ENCODE measurements at places on chromosomes 13 and 19.

DNA sequence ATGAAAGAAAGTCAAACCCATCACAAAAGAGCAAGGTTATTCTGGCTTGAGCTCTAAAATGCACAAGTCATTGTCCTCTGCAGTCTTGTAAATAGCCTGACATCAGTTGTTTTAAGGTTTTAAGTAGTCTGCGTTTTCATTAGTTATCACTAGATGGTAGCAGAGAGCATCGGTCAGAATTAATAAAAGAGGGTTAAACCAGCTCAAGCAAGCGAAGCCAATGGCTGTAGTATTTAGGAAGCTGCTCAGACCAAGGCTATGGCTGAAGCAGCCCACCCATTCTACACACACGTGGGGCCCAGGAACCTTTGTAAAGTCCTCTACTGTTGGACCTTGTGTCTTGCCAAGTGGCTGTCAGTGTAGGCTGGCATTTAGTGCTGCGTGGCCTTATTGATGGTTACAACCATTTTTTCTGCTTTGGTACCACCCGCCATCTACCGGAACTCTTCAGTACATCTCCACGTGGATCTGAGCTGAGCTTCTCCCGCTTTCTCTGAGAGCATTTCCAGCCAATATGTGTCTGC is 13.3 kb upstream of the ZNF57 start:
- peak; percentile 84 for DNase-seq

- peak; percentile 57 for DNase-seq
These were observed 61.1 kb downstream of the ZNF431 start for GRCh38 chr19:21202865-21203494.

DNA sequence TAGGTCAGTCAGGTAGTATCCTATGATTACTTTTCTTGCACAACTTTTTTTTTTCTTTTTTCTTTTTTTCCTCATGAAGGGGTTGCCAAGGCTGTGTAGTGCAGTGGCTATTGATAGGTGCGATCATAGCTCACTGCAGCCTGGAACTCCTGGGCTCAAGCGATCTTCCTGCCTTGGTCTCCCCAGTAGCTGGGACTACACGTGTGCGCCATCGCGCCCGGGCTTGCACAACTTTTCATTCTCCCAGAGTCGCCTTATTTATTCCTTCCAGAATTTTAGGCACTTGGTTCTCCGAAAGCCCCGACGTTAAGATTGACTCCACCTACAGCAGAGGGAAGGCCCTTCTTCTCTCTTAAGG is 867 bp upstream of the ZNF613 start:
- DNase-seq, result no peak

DNA sequence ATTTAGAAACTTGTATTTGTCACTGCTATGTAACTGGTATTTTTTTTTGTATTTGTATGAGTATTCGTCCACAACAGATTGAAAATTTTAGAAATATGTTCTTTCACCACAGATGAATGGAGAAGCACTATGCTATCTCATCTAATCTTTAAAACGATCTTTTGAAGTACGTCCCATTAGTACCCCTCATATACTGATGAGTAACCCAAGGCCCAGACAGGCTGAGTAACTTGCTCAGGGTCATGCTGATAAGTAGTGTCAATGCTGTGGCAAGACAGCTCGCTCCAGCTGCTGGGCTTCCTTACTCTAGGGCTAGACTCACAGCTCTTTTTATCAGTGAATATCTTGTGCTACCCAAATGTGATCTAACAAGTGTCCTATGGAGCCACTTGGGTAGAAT is 154.2 kb downstream of the SUCLA2 start:
- no peak for DNase-seq

DNA sequence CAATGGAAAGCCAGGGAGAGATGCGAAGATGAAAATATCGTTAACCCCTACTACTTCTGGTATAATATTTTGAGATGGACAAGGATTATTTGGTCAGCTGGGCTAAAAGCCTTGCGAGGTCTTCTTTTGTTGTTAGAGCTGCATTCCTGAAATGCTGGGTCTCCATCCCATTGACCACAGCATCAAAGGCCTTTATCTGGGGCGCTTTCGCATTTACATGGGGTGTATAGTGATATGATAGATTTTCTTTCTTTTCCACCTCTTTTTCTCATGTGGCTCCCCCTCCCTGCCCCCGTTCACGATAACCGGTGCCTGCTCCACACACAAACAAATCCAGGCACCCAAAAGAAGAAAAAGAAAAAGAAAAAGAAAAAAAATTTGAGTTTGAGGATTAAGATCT is 77.5 kb downstream of the ZNF536 start:
- DNase-seq, result no peak

GRCh38 chr19:33821871-33822270 is 25.2 kb downstream of the KCTD15 start:
- no peak for DNase-seq

DNA sequence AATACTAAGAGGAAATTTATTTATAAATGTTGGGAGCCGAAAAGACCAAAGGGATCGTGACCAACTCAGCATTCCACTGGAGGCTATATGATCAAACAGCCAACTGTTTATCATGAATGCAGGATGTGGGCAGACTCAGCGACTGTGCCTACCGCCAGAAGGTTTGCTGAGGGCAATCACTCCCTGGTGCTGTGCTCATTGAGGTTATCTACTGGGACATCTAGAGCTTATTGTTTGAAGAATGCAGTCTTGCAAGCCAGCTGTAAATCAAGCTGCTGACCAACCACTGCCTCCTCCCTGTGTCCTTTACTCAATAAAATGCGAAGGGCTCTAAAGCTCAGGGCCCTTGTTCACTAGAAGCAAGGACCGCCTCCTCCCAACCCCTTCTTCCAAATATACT is 8.5 kb upstream of the XPO4 start:
- DNase-seq, result no peak

GRCh38 chr19:14868497-14868896 is 17.4 kb downstream of the OR7A17 start:
- DNase-seq, result no peak

GRCh38 chr19:21158523-21159135 is 16.8 kb downstream of the ZNF431 start:
- DNase-seq, result no peak

- no peak for DNase-seq
These were observed 51.5 kb upstream of the USE1 start for GRCh38 chr19:17163652-17164051.
